Hematopoietic multipotent progenitor cell treated with erythropoietin and hydrocortisone succinate and interleukin-3 and kit ligand, for 4 days (in vitro differentiated cells): ENCODE measurements at places on chromosomes 4 and X.

DNA sequence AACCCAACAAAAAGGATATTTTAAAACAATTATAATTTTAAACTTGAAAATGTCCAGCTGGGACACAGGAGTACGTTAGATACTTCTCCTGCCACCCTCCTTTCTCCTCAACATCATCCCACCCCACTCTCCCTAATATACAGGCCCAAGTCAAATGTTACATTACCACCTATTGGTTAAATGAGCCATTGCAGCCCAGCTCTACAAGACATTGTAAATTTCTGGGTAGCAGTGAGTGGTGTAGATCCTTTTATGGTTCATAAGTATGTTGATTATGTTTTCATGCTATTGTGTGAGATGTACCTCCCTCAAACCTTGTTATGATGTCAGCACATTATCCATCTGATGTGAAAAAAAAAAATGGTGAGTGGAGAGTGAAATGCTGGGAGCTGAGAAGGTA, 187.1 kb upstream of the BCOR start:
- DNase-seq, result no peak

GRCh38 chrX:109890910-109891502, 111.9 kb upstream of the TMEM164 start:
- DNase-seq, result peak; percentile 82

DNA sequence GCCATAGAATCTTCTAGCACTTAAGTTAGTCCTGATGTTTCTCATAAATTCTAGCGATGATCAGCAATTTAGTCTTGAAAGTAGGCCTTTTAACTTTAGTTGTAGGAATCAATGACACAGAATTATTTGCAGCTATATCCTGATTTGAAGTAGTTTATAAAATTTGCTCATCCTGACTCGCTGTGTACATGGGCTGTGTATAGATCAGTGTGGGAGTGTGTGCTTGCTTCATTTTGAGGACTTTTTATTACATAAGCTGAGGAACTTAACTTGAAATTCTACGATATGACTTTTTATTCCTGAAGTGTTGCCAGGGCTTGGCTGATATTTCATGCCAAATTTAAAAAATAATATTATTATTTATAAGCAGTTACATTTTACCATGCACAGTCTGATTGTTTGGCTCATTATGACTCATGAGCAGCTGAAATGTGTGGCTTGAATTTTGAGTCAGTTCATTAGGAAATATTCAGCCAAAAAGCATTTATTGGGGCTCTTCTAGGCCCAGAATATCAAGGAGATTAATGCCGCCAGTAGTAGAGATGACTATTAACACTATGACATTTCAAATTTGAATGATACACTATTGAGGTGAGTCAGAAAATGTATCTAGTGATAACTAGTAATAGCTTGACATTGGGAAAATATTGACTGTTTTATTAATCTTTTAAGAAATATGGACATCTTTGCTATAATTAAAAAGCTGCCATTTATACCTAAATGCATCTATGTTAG, 128.9 kb upstream of the LIMCH1 start:
- no peak for DNase-seq

DNA sequence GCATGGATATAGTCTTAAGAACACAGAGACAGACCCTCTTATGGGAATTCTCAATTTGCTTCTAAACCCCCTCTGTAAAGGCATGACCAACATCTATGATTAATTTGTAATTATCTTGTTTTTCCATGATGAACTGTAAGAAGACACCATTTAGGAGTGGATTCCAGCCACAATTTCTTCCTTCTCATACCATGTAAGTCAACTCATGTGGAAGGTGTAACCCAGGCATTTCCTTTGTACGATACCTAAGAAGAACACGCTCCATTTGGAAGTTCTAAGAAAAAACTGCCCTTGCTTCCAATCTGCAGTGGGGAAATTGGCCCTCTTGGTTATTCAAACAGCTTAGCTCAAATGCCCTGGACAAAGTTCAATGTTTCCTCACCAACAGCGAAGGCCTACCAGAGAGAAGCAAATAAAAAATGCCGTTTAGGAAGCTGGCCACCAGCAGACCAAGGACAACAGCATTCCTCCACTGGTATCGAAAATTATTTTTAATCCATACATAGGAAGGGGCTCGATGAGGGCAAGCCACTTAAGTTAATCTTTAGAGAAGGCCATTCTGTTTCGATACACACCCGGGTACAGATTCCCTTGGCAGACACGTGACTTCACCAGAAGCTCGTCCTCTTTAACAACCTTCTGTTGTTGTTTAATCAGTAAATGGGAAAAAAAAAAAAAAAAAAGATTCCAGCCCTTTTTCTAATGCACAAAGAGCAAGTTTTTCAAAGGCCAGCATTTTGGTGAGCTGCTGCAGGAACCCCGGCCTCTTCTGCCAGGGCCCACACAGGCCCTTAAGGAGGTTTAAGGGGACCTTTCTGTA, 2.6 kb downstream of the DHRSX start:
- DNase-seq, result no peak

GRCh38 chrX:100798484-100799214, 21.5 kb upstream of the CSTF2 start:
- DNase-seq, result no peak
